ENCODE measurements at places on chromosomes 16 and 17.

DNA sequence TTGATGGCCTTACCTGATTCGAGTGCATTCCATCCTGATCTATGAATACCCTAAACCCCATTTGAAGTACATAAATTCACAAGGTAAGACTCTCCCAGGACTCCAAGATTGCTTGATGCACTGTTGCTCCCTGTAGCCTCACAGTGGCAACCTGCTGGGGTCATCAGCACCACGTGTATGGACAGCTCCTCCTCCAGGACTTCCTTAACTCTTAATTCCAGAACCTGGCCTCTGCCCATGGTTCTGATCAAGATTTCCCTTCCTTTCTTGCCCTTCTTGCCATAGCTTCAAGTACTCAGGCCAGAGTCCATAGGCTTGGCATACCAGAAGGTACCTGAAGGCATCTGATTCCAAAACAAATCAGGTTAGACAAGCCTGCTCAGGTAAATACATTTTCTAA is 34.0 kb upstream of the NLK start:
- no peaks in the 10 kb centered on the region for H3K27me3 ChIP-seq
- no peak overlapping the region for H3K4me3 ChIP-seq
- H3K27ac ChIP-seq: no peak overlapping the region
- DNase-seq: peak; percentile 27
- H3K4me1 ChIP-seq: no peaks in the 10 kb centered on the region

GRCh38 chr16:63361032-63361624 is 1324.9 kb upstream of the CDH8 start:
- H3K4me1 ChIP-seq: no peaks in the 10 kb centered on the region
- no peak for DNase-seq
- no peaks in the 10 kb centered on the region for H3K36me3 ChIP-seq
- no peak overlapping the region for H3K4me3 ChIP-seq
- no peaks in the 10 kb centered on the region for H3K27me3 ChIP-seq
- H3K27ac ChIP-seq: no peak overlapping the region

DNA sequence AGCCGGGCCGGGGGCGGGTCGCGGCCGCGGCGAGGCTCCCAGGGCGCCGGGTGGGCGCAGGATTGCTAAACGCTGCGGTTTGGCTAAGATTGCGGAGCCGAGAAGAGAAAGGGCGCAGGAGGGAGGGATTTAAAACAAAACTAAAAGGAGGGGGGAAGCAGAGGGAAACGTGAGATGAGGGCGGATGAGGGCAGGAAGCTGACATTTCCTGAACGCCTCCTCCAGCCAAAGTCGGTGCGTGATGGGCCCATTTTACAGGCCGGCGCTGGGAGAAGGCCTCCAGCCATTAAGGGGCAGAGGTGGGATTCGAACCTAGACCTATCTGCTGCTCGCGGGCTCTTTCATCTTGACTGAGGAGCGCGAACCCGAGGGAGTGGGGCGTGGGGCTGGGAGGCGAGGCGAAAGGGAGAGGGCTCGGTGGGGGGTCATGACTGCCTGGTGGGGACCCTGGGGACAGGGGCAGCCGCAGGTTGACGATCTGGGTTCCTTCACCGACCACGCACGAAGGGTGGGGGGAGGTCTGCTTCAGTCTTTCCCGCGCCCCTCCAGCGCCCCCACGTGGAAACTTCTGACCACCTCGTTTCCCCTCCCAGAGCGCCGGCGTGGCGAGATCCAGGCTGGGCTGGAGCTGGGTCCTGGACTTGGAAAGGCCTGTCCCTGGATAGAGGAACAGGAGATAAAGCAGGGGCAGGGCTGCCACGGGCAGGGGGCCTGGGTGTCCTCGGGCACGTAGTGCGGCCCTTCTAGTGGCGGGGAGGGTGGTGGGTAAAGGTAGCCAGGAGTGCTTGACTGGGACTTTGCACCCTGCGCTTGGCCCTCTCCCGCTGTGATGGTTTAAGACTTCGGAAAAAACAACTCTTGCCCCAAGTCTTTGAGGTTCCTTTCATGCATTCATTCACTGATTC is 3.8 kb upstream of the TAC4 start:
- no peaks in the 10 kb centered on the region for H3K36me3 ChIP-seq
- H3K27me3 ChIP-seq: peaks cover 34% of the 10 kb centered on the region
- peaks cover 18% of the 10 kb centered on the region for H3K4me1 ChIP-seq
- peak overlapping the region; percentile 47 for H3K4me3 ChIP-seq

DNA sequence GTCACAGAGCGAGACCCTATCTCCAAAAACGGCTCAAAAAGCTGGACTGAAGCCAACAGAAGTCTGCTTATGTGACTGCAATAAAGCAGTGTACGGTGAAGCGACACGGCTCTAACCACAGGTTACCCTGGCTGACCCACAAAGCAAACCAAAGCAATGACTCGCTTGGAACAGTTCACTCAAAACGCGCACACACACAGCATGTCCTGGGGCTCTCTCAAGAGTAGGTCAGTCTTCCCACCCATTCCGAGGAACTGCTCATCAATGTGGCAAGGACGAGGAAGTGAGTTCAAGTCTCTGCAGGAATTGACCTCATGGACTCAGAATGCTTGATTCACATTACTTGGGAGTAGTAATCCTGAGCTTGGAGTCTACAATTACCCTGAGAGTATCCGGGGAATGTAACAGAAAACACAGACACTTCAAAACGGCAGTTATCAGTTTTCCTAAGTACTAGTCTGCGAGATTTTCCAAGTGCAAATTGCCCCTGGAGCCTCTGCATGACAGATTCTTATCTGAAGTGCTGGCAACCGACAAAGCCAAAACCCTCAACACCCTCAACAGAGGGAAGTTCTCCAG is 25.4 kb downstream of the PELP1 start:
- no peaks in the 10 kb centered on the region for H3K27me3 ChIP-seq
- peaks cover 13% of the 10 kb centered on the region for H3K4me1 ChIP-seq
- peak; percentile 58 for DNase-seq
- H3K36me3 ChIP-seq: peaks cover 80% of the 10 kb centered on the region

GRCh38 chr17:36503456-36504155 is 17.1 kb downstream of the ZNHIT3 start:
- peaks cover 72% of the 10 kb centered on the region for H3K36me3 ChIP-seq
- no peak overlapping the region for H3K27ac ChIP-seq
- no peaks in the 10 kb centered on the region for H3K27me3 ChIP-seq
- no peaks in the 10 kb centered on the region for H3K4me1 ChIP-seq

DNA sequence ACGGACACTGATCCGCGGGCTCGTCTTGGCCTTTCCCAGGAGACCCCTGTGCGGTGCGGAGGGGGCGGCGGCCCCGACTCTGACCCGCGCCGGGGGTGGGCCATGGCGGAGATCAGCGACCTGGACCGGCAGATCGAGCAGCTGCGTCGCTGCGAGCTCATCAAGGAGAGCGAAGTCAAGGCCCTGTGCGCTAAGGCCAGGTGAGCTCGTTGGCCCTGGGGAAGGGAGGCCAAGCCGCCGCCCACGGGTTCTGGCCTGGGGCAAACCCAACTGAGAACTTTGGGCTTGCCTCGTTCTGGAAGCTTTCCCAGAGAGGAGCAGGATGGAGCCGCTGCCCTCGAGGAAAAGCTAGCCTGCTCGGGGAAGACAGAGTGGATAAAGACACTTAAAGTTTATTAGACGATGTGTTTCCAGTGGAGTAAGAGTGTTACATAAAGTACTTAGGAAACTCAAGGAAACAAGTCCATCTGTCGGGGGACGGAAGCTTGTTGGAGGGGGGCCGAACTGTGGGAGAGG is 540 bp downstream of the PPP4C start:
- DNase-seq: no peak
- peaks cover 17% of the 10 kb centered on the region for H3K4me1 ChIP-seq
- peaks cover 79% of the 10 kb centered on the region for H3K36me3 ChIP-seq
- H3K4me3 ChIP-seq: peak overlapping the region; percentile 76

GRCh38 chr17:64982139-64982915 is 63.0 kb upstream of the LRRC37A3 start:
- no peak overlapping the region for H3K27ac ChIP-seq
- DNase-seq: no peak
- H3K4me1 ChIP-seq: peaks cover 7% of the 10 kb centered on the region

- no peak overlapping the region for H3K27ac ChIP-seq
- no peak overlapping the region for H3K4me3 ChIP-seq
- DNase-seq: no peak
Observed at GRCh38 chr16:86718118-86718517, 139.8 kb downstream of the FOXL1 start.

DNA sequence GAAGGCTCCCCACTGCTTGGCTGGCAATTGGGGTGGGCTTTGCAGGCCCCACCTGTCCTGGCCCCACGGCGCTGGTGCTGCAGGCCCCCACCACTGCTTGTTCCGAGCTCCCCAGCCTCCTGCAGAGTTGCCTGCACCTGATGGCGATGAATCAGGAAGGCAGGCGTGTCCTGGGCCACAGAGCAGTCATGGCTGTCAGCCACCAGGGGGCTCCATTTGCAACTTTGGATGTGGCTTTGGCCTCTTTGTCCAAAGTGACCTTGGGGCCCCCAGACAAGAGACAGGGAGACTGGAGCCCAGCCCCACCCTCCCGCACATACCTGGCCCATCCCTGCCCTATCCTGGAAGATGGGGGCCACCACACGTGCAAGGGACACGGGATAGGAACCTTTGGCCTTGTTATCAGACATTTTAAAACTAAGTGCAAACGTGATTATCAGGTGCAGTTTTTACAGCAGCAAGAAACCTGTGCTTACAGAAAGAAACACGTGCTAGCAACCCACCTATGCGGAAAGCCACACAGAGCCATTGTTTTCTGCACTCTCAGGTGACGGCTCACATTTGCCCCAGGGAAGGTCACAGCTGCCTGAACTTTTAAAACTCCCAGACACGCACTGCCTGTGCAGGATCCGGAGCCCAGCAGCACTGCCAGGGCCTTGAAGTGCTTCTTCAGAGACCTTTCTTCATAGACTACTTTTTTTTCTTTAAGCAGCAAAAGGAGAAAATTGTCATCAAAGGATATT is at the start of gene DNASE1:
Gene DNASE1, plus strand, starts transcription at position 443 of the 743 bp plus-strand sequence. CDS start 683 bp downstream, outside the sequence.
- DNase-seq: peak; percentile 70
- H3K4me3 ChIP-seq: no peak within 1 kb of the TSS
- H3K27me3 ChIP-seq: no peaks in the 10 kb centered on the region

GRCh38 chr17:37488009-37488604 is 1.6 kb upstream of the DUSP14 start:
- H3K4me1 ChIP-seq: peaks cover 53% of the 10 kb centered on the region
- peak; percentile 96 for DNase-seq
- H3K27me3 ChIP-seq: no peaks in the 10 kb centered on the region
- H3K4me3 ChIP-seq: peak overlapping the region; percentile 73
- peak overlapping the region; percentile 99 for H3K27ac ChIP-seq

GRCh38 chr16:76518781-76519180 is 241.6 kb downstream of the CNTNAP4 start:
- H3K27ac ChIP-seq: no peak overlapping the region
- H3K4me1 ChIP-seq: no peaks in the 10 kb centered on the region
- no peak for DNase-seq
- H3K36me3 ChIP-seq: no peaks in the 10 kb centered on the region

DNA sequence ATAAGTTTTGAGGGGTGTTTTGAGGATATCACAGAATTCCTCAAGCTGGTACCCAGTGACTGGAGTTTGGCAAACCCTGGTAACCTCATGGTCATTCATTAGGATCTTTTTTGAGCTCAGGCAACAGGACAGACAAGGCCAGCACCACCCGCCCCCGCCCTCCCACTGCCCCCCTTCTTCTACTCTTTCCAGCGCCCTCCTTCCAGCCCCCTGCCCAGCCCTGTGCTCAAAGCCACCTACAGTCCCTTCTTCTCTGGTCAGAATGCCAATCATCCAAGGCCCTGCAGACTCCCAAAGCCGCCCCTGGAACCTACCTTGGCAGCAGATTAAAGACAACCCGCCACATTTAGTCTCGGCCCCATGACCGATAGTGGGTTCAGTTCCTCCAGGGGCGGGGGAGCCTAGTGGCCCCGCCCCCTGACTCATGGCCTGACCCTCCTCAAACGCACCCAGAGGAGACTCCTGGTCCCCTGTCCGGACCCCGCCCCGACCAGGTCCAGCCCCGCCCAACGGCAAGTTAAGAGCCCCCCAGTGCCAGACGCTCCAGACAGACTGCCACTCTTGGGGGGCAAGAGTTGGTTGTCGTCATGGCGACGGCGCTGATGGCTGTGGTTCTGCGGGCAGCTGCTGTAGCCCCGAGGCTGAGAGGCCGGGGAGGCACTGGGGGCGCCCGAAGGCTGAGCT is at the start of gene NAGS:
Gene NAGS, plus strand, starts transcription at position 546 of the 684 bp plus-strand sequence. Its CDS starts 42 bp downstream, at position 588.
- no peak within 1 kb of the TSS for H3K27ac ChIP-seq
- peaks cover 11% of the 10 kb centered on the region for H3K36me3 ChIP-seq
- H3K4me1 ChIP-seq: peaks cover 43% of the 10 kb centered on the region
- no peak within 1 kb of the TSS for H3K4me3 ChIP-seq
- H3K27me3 ChIP-seq: no peaks in the 10 kb centered on the region

GRCh38 chr16:20318006-20318405 is 9.3 kb downstream of the GP2 start:
- H3K4me1 ChIP-seq: no peaks in the 10 kb centered on the region
- H3K27me3 ChIP-seq: no peaks in the 10 kb centered on the region
- H3K36me3 ChIP-seq: no peaks in the 10 kb centered on the region
- H3K27ac ChIP-seq: no peak overlapping the region
- H3K4me3 ChIP-seq: no peak overlapping the region

DNA sequence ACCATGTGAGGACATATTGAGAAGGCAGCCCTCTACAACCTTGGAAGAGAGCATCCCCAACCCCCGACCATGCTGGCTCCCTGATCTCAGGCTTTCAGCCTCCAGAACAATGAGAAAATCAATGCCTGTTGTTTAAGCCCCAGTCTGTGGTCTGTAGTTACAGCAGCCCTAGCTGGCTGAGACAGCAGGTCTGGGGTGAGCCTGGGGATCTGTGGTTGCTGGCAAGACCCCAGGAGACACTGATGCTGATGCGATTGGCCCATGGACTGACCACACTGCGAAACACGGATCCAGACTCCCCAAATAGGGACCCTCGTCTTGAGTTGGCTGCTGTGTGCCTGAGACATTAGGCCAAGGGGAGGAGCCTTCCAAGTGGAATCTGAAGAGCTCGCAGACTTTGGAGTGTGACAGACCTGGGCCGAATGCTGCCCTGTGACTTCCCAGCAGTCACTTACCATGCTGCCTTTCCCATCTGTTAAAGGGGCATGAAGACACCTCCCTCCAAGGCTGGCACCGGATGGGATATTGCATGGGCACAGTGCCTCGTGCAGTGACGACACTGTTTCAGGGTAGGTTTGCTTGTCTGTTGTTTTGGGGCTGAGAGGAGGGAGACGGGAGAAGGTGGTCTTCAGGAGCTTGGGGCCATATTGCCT is 147.8 kb upstream of the RPL38 start:
- no peaks in the 10 kb centered on the region for H3K36me3 ChIP-seq
- H3K4me3 ChIP-seq: no peak overlapping the region
- H3K4me1 ChIP-seq: no peaks in the 10 kb centered on the region

- H3K27ac ChIP-seq: peak overlapping the region; percentile 85
- peak overlapping the region; percentile 98 for H3K4me3 ChIP-seq
- H3K36me3 ChIP-seq: peaks cover 39% of the 10 kb centered on the region
- H3K27me3 ChIP-seq: no peaks in the 10 kb centered on the region
- DNase-seq: peak; percentile 62
Observed at GRCh38 chr16:2428051-2428783, 1.0 kb upstream of the CCNF start.

GRCh38 chr17:39036009-39036408 is 68.8 kb upstream of the FBXO47 start:
- H3K27ac ChIP-seq: no peak overlapping the region
- no peaks in the 10 kb centered on the region for H3K36me3 ChIP-seq
- H3K4me3 ChIP-seq: no peak overlapping the region

- peaks cover 68% of the 10 kb centered on the region for H3K36me3 ChIP-seq
- H3K4me1 ChIP-seq: peaks cover 15% of the 10 kb centered on the region
- H3K27ac ChIP-seq: peak overlapping the region; percentile 29
- H3K4me3 ChIP-seq: no peak overlapping the region
- H3K27me3 ChIP-seq: no peaks in the 10 kb centered on the region
Observed at GRCh38 chr17:19928299-19928698, 49.3 kb downstream of the AKAP10 start.

Measured in SJSA1 (cell line).